ENCODE measurements at places on chromosomes 3 and 15.

DNA sequence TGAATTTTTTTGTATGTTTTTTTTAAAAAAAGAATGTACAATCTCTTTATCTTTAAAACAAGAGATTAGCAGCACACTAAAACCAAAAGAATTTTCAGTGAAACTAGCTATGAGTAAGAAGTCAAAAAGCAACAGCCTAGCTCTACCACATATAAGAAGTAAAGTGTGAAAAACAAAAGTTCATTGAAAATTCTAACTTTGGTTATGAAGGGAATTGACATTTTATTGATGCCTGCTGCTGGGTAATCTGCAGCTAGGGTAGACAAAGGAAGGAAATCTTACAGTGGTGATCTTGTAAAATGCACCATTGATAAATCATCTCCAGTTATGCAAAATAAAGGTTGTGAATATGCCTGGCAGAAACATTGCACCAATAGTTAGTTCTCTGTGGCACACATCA is 37.8 kb upstream of the FOXB1 start:
- DNase-seq, result no peak

GRCh38 chr15:61169275-61169903 is 59.7 kb downstream of the RORA start:
- no peak for DNase-seq

GRCh38 chr15:55681631-55682030 is 61.3 kb downstream of the PRTG start:
- no peak for DNase-seq

DNA sequence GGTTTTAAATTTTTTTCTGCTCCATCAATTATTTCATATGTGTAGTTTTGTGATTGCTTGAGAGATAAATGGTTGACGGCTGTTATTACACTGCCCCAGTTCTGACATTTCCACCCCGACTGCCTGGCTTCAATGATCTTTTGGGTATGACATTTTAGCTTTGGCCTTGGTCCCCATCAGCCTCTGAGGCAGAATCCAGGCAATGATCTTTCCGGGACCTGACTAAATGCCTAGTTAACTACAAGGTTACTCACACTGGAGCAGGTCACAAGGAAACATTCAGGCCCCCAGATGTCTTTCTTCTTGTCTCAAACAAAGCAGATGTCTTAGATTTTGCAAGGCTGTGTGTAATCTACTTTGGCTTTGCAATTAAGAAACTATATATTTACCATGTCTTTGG is 61.1 kb upstream of the TMCO5A start:
- DNase-seq, result no peak

GRCh38 chr15:96497951-96498350 is 167.5 kb downstream of the NR2F2 start:
- DNase-seq, result no peak

DNA sequence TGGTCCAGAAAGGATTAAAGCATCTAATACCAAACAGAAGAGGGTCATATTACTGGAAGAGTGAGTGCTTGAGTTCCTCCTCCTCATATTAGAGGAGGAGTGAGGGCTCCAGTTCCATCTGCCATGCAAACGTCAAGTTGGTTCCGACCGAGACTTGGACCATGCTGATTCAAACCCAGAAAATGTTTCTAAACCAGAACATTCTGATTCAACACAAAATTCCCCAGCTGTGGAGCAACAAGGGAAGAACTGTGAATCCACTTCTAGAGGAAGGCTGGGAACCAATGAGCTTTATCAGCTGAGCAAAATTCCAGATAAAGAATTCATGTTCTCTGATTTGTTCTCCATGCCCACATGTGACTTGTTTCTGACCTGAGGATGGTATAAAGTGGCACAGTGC is 135.6 kb upstream of the WNT5A start:
- no peak for DNase-seq

DNA sequence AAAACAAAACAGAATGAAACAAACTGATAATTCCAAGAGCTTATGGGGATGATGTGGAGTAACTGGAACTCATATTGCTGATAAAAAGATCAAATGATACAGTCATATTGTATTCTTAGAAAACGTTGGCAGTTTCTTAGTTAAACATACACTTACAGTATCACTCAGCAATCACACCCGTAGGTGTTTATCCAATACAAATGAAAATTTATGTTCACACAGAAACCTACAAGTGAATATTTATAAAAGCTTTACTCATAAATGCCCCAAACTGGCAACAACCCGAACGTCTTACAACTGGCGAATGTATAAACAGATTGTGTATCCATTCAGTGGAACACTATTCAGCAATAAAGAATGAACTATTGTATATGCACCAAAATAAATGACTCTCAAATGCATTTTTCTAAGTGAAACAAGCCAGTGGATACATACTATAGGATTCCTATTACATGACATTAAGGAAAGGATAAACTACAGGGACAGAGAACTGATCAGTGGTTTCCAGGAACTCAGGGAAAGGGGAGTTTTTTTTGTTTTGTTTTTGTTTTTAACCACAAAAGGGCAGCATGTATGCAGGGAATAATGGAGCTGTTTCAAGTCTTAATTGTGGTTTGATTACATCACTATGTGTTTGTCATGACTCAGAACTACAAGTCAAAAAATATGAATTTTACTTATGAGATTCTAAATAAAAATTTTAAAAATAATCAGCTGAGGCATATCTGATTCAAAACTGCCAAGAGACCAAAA is 71.8 kb upstream of the NDUFB4 start:
- DNase-seq, result no peak

DNA sequence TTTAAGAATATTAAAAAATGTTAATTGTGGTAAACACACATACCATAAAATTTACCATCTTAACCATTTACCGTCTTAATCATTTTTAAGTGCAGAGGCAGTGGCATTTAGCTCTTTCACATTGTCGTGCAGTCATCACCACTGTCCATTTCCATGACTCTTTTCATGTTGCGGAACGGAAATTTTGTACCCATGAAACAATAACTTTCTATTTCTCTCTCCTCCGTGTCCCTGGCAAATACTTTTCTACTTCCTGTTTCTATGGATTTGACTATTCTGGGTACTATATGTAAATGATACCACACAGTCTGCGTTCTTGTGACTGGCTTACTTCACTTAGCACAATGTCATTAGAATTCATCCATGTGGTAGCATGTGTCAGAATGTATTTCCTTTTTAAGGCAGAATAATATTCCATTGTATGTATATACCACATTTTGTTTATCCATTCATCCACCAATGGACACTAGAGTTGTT is 27.9 kb downstream of the AKAP13 start:
- no peak for DNase-seq

GRCh38 chr3:45409369-45409768 is 21.0 kb downstream of the LARS2 start:
- no peak for DNase-seq

- no peak for DNase-seq
These were observed 7.7 kb upstream of the ONECUT1 start for GRCh38 chr15:52797625-52798501.

GRCh38 chr3:76765511-76765910 is 274.4 kb upstream of the ROBO2 start:
- no peak for DNase-seq

DNA sequence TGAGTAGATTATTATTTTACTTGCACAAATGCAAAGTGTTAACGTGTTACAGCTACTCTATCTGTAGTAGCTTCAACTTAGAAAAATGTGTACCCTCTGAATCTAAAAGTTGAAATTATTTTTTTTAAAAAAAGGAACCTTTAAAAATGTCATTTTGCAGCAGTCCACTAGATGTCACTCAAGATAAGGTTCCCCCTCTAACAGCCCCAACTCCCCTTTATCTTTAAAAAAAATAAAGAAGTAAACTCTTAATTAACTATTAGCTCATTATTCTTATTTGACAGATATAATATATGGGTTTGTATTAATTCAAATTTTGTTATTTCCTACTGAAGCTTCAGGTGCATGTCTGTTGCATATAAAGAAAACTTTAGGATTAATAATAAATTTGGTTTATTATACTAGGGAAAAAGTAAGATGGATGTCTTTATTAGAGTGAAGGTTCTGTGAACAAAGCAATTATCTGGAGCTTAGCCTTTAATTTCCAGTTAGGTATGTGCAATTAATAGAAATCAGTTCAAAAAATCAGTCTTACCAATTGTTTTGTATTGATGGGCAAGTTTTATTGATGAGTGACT is 288.5 kb downstream of the VGLL3 start:
- peak; percentile 8 for DNase-seq

DNA sequence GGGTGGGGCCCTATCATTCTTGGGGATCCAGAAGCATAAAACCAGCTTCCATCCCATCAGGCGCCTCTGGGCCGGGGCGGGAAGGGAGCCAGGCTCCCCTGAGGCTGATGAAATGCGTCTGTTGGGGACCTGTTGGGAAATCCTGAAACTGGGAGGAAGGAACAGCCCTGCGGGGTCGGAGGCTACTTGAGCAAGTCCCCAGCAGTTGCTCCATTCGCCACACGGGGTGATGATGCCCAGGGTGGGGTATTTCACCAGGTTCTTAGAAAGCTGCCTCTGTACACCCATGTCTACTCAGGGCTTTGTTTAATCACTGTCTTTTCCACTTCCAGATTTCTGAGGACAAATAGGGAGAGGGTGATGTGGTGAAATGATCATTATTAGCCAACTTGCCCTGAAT is 25.4 kb upstream of the TSEN2 start:
- no peak for DNase-seq

GRCh38 chr15:92848852-92849598 is 51.1 kb upstream of the CHD2 start:
- DNase-seq, result no peak

DNA sequence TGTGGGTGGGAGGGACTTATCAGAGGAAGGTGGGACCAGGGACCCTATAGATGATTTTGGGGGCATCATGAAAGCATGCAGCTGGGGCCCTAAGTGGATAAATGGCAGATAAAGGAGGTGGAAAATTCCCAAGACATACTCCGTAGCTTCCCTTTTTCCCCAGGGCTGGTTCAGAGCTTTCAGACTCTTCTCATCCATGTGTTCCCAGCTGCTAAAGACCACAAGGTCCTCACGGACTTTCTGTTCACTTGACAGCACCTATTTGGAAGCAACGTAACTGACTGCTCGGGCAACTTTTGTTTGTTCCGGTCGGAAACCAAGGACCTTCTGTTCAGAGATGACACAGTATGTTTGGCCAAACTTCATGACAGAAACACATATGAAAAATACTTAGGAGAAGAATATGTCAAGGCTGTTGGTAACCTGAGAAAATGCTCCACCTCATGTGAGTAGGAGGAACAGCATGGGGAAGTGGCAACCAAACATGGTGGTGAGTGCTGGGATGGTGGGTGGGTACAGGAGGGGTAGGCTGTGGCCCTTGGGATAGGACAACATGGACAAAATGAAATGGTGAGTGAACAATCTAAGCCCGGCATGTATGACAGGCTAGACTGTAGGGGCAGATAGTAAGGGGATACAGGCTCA is 28.7 kb upstream of the SRPRB start:
- DNase-seq, result no peak

DNA sequence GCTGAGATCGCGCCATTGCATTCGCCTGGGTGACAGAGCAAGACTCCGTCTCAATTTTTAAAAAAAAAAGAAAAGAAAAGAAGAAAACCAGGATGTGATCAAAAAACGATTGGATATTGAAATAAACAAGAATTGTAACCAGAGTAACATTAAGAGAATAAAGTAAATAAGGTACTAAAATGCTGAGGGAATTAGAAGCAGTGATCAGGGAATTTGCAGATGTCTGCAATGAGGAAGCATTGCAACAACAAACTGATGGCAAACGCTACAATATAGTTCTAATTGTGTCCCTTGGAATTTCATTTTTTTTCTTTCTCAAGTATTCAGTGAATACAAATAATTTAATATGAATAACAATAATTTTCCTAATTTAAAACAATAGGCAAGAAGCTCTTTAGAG is 1077.5 kb downstream of the TBL1XR1 start:
- no peak for DNase-seq

- peak; percentile 63 for DNase-seq
These were observed 14.3 kb downstream of the SMC4 start for GRCh38 chr3:160413613-160414248.

- no peak for DNase-seq
These were observed 72.9 kb upstream of the ATP2C1 start for GRCh38 chr3:130820976-130821375.

DNA sequence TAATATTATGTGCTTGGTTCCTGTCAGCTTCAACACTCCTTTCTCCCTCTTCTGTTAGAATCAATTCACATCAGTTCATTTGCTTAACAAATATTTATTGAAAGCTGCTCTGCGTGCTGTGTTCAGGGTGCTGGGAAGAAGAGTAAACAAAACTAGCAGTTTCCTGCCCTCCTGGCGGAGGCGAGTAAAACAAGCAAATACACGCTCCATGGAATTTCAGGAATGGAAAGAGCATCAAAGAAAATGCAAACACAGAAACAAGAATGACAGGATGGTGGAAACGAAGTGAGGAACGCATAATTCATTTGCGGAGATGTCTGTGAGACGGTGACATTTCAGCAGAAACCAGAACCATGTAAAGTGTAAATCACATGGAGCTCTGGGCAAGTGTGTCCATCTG is 49.4 kb upstream of the SPTSSB start:
- no peak for DNase-seq

DNA sequence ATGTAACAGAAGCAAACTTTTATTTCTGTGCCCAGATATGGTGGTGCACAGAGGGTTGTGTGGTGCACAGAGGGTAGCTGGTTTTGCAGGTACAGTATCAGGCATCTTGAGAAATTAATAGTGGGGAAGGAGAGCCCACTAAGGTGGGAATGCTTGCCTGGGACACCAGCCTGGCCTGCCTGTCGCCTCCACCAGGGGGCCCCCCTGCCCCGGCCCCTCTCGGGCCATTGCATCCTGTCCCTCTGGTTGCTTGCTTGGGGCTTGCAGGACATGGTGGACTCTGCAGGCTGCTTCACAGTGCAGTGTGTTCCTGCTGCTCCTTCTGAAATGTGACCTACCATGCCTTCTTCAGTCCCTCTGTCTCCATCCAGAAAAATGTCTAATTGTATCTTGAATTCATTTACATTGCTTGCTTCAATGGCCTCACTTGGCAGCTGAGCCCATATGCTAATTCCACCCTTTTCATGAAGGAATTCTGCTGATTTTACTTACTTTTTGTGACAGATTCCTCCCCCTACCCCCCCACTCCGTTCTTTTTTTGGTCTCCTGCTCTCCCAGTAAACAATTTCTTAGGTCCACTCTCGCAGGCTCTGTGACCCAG is 73.6 kb downstream of the EEFSEC start:
- DNase-seq, result peak; percentile 84

Measured in HEK293T (cell line).